ENCODE measurements at places on chromosomes 2 and 18.

DNA sequence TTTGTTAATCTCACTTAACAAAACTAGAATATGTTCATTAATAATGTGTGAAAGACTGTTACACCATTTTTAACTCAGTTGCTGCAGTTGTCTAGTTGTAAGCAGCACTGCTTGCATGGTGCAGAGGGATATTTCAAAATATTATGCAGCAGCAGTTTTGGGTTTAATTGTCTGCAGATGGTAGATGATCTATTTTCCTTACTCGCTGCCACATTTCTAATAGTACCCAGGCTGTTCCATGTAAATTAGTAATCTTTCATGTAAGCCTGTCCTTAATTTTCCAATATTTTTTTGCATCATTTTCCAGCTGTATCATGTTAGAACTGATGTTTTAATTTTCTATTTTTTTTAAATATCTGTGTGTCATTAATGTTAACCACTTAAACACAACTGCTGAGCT, 488.1 kb upstream of the RAB12 start:
- DNase-seq: no peak

DNA sequence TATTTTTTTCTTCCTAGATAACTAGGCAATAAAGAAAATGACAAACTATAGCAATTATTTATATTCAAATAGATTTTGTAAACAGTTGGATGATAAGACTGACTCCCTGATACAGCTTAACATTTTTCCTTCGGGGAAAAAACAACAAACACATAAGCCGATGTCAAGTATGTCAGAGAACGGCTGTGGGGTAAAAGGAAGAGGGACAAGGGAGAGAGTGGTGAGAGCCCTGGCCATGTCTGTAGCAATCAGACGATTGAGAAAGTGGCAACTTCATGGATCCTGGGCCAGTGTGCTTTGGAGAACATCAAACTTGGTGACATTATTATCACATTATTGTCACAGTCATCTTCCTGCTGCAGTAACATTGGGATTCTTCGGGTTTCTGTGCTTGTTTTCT, 65.2 kb downstream of the RNF144A start:
- DNase-seq: no peak

- no peak for DNase-seq
These were observed 3.9 kb upstream of the DLX1 start for GRCh38 chr2:172081221-172082022.

GRCh38 chr2:54880428-54880827, 157.0 kb downstream of the EML6 start:
- DNase-seq: no peak

DNA sequence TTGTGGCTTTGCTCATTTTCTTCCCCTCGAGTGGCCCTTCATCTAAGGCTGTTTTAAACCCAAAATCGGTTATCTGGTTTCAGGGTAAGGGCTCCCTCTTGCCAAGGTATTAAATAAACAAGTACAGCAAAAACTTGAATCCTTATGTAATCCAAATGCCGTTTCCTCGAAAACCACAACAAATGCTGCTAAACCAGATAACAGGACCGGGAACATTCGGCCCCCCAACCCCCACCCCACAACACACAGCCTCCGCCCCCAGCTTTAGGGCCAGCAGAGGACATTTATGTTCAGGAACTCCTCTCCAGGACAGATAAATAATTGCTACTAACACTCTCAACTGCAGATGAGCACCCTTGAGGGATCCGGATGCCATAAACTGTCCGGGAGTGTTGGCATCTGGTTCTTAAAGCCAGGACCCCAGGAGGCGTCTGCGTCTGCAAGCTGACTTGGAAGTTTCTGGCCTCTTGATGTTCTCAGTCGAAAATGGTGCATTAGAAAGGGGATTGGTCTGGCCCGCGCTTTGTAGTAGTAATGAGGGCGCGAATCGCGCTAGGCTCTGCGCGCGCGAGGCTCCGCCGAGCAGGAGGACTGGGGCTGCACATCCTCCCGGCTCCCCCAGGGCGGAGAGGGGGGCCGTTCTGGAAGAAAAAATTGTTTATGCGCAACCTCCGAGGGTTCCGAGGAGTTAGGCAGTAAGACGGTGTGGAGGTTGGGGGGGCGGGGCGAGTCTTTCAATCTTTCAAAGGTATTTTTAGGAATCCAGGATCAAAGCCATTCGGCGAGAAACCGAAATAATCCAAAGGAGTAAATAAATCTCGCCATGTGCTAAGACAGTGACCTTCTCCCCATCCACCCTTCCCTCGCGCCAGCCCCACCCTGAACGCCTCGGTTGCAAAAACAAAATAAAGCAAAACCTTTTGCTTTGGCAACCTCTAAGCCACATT, 3.9 kb upstream of the ID2 start:
- DNase-seq: no peak

DNA sequence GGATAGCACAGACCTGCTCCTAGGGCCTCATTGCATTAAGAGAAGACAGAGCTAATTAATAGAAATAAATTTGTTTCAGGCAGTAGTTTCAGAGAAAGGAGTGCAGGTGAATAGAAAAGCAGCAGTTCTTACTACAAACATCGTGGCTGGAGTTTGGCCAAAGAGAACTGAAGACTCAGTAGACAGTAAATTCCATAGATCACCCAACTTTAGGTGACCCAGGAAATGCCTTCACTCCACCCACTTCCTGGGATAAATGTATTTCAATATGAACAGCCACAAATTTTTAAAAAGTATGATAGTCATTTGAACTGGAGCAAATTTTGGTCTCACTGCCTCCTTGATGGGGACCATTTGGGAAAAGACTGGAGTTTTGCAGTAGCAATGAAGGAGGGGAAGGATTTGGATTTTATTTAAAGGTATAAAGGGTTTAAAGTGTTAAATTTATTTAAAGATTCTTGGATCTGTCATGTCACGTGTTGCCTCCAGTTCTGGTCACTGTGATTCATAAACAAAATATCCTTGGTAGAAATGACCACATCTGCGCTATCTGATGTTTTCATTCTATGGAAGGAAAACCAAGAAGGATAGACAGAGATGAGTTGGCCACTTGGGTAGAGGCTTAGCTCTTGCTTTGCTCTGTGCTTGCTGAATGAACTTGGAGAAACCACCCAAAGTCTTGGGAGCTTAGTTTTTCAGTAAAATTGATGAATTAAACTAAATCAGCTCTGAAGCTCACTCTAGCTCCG, 390.2 kb downstream of the THSD7B start:
- no peak for DNase-seq

- DNase-seq: no peak
These were observed 272.5 kb downstream of the ZNF407 start for GRCh38 chr18:74869904-74870863.

- DNase-seq: no peak
These were observed 197.7 kb upstream of the STON1 start for GRCh38 chr2:48332286-48332685.

GRCh38 chr2:134124047-134124753, 129.7 kb upstream of the MGAT5 start:
- no peak for DNase-seq

GRCh38 chr2:215361876-215362561, 50.2 kb downstream of the ATIC start:
- DNase-seq: no peak

DNA sequence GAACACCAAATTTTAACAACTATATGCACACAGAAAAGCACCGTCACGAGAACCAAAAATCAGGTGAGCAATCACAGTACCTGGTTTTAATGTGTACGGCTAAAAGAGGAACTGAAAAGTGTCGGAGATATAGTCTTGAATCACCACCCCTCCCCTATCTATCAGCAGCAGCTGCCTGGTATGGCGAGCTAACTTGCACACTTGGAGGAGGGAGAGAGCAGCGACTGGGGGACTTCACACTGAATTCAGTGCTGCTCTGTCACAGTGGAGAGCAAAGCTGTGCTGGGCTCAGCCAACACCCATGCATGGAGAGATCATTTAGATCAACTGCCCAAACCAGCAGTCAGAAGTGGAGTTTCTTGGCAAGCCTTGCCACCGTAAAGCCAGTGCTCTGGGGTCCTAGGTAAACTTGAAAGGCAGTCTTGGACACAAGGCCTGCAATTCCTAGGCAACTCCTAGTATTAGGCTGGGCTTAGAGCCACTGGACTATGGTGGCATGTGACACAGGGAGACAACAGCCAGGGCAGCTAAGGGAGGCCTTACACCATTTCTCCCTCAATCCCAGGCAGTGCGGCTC, 89.2 kb upstream of the CD226 start:
- no peak for DNase-seq

DNA sequence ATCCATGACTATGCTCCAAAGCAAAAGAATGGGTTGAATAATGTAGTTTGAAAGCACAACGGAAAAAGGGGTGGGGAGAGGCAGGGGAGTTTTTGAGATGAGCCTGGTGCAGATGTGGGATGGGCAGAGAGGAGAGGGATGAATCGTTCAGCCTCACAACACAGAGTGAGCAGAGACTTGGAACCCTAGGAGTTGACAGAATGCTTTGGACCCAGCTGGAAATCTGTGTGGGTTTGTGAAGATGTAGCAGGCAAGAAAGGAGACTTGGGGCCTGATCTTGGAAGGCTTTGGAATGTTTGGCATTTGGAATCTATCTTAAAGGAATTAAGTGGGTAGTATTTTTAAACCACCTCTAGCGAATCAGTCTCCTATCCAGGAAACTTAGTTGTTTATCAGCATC, 66.0 kb upstream of the KCTD1 start:
- DNase-seq: no peak

GRCh38 chr2:121058852-121059558, 226.0 kb downstream of the TFCP2L1 start:
- DNase-seq: no peak

DNA sequence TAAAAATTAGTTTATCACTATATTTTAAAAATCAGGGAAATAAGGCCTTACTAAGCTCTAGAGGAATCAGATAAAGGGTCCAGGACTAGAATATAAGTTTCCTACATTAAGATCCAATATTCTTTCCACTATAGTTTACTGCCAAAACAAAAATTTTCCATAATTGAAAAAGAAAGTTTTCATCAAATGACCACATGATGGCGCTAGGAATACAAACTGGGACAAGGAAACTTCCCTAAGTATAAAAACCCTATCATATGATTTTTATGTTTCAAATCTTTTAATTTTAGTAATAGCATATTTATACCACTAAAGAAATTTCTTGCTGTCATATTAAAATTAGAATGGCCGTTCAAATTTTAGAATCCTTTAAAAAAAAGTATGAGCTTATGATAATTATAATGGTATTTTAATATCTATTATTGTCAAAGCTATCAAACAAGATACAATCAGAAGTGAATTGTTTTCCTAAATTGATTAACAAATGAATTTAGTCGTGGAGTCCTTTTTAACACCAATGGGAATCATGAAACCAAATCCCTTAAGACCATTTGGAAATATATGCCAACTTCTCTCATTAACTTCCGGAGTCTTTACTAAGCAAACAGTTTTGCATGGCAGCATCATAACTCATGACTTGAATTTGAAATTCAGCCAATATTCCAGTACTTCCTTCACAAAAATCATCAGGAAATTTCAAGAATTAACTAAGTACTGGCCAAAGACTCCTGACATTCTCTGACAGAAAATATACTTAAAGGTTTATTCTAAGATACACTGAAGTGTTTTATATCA, 70.3 kb downstream of the SCN1A start:
- DNase-seq: no peak

DNA sequence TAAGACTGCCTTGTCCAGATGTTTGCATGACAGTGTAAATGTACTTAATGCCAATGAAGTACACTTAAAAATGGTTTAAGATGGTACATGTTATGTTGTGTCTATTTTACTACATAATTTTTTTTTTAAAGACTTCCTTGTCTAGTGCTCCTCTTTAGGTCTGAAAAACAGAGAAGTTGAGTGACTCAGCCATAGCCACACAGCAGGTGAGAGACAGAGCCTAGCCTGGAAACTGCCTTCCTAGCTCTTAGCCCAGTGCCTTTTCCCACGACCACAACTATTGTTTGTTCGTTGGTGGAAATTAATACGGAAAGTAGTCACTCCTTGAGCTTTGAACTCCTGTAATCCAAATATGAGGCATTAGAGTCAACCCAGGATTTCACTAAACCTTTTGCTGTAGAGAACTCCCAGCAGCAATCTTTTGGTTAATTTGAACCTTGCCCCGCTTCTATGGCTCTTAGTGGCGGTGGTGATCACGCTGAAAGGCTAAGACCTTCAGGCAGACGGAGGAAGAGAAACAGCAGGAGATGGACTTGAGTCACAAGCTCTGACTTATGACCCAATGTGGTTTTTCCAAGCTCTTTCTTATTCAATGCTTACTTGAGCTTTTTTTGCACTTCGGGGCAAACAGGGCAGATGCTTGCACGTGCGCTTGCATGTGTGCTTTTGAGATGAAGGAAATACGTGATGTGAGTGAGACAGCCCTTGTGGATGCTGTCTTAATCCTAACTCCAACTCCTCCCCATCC, 21.2 kb downstream of the TRIB2 start:
- no peak for DNase-seq

GRCh38 chr2:74081030-74081762, 66.5 kb downstream of the BOLA3 start:
- no peak for DNase-seq

DNA sequence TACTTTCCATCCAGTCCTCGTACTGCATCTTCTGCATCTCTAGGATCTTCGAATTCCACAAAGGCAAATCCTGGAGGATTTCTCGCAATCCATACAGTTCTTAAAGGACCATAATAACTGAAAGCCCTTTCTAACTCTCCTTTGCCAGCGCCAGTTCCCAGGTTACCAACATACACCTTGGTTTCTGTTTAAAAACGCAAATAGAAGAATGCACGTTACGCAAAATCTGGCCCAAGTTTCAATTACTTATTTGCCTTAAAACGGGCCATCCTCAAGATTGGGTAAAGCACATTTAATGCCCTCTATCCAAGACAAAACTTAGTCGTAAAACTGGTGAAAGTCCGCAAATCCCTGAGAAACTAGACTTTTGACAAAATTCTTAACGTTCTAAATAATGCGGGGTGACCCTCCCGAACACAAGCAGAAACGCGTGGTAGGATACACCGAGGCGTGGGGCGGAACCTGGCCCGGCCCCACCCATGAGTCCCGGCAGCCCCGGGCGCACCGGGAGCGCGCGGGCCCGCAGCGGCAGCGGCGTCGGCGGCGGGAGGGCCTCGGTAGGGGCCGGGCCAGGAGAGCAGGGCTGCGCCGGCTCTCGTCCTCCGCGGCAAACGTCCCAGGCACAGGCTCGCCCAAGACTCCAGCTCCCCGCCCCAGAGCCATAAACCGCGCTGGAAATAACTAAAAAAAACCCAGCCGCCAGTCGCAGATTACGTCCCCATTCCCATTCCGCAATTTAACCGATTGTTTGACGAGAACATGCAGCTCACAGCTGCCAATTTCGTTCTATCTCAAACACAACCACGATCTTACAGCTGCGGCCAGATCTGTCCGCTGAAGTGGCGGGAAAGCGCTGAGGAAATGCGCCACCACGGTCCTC, 910 bp downstream of the SRSF7 start:
- no peak for DNase-seq
